ENCODE measurements at places on chromosomes 11 and 22. TPM values are rescaled to one million over a fixed set of nuclear protein-coding genes. Genes with fewer than 3 reads are reported as not detected.

The GNAZ gene
- total RNA-seq, result 0.61 TPM

The FKBP2 gene
- total RNA-seq, result 48.9 TPM

The ADAMTS15 gene
- not detected for total RNA-seq

The TMEM45B gene
- 0.33 TPM for total RNA-seq

The C22orf42 gene
- not detected for total RNA-seq

The ARHGEF17 gene
- total RNA-seq, result 0.13 TPM
